ENCODE measurements at places on chromosomes 7 and 10.

- DNase-seq: no peak
Observed at GRCh38 chr10:86077871-86078638, 288.5 kb downstream of the GRID1 start.

- no peak for DNase-seq
Observed at GRCh38 chr10:110772454-110773025, 99.2 kb upstream of the PDCD4 start.

- DNase-seq: no peak
Observed at GRCh38 chr7:107966711-107967110, 36.2 kb downstream of the LAMB1 start.

- DNase-seq: no peak
Observed at GRCh38 chr10:3901370-3901769, 116.4 kb upstream of the KLF6 start.

GRCh38 chr10:32112055-32112454 is 55.8 kb upstream of the KIF5B start:
- DNase-seq: no peak

DNA sequence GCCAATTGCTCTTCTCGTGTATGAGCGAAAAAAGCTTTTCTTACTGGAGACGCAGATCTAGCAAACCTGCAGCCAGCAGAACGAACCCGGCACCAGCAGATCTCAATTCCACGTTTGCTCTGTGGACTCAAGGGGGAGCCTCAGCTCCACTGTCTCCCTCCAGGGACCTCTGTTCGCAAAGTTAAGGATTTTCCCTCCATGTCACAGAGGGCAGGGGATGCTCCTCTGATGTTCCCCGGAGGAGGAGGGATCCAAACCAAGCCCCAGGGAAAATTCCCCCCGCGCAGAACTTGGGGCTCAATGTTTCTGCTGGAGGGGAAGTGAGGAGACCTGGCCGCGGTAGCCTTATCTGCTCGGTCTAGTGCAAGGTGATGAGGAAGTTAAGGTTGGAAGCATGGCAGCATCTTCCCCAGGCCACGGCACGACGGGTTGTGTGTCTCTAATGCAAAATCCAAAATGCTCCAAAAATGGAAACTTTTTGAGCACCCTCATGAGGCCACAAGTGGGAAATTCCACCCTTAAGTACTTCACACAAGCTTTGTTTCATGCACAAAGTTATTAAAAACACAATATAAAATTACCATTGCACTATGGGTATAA is 9.0 kb downstream of the IQCE start:
- DNase-seq: no peak

GRCh38 chr10:83633547-83633946 is 505.8 kb upstream of the GHITM start:
- DNase-seq: no peak

GRCh38 chr7:103877565-103877964 is 111.9 kb downstream of the RELN start:
- DNase-seq: no peak

DNA sequence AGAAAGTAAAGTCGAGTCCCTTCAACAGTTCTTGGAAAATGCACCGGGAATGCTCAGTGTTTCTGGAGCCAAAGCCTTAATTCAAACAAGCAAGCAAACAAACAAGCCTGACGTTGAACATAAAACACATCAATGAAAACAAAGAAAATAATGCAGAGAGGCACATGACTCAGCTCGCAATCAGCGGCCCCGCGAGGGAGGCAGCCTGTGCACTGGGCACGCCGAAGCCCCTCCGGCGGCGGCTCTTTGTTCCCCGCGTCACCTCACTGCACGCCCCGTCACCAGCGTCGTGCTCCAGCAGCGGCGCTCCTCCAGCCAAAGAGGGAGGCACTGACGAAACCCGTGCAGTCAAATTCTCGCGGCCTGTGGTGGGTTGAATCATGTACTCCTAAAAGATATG is 151.5 kb downstream of the DNAJB6 start:
- DNase-seq: no peak

GRCh38 chr10:95445837-95446486 is 115.2 kb downstream of the SORBS1 start:
- no peak for DNase-seq

DNA sequence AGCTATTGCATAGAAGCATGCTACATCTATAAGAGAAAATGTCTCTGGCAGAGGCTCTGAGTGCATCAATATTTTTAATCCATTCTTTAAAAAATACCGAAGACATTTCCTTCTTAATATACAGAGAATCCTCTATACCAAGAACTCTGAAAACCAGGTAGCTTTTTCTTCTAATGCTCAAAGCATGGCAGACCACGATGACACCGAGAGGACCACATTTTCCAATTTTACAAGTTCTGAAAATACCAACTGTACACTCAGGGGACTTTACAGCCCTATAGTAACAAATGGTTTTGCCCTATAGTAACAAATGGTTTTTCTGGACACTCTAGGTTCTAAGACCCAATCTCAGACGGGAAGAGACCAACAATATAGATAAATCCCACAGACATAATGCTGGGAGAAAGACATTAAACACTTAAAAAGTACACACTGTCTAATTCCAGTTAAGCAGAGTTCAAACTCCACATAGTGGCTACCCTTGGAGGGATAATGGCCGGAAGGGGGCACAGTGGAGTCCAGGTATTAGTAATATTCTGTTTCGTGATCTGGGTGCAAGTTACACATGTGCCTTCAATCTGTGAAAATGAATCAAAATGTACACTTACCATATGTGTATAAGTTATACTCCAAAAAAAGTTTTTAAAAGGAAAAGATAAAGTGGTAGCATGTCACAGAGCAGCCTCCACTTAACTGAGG is 26.2 kb downstream of the CCDC6 start:
- DNase-seq: no peak

DNA sequence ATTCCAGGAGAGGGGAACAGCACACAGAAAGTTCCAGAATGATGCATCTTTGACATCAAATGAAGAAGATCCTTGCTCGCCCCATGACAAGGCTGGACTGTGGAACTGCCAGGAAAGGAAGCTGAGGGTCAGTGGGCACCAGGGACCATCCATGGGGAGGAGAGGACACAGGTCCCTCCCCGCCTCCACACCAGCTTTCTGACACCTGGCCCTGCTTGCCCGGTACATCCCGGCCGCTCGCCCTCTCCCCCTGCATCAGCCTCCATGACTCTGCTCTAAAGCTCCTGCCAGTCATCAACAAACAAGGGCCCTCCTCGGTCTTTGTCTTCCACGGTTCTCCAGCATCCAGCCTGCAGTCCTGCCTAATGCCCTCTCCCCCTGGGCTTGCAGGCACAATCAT is 222.3 kb downstream of the GRID1 start:
- no peak for DNase-seq

DNA sequence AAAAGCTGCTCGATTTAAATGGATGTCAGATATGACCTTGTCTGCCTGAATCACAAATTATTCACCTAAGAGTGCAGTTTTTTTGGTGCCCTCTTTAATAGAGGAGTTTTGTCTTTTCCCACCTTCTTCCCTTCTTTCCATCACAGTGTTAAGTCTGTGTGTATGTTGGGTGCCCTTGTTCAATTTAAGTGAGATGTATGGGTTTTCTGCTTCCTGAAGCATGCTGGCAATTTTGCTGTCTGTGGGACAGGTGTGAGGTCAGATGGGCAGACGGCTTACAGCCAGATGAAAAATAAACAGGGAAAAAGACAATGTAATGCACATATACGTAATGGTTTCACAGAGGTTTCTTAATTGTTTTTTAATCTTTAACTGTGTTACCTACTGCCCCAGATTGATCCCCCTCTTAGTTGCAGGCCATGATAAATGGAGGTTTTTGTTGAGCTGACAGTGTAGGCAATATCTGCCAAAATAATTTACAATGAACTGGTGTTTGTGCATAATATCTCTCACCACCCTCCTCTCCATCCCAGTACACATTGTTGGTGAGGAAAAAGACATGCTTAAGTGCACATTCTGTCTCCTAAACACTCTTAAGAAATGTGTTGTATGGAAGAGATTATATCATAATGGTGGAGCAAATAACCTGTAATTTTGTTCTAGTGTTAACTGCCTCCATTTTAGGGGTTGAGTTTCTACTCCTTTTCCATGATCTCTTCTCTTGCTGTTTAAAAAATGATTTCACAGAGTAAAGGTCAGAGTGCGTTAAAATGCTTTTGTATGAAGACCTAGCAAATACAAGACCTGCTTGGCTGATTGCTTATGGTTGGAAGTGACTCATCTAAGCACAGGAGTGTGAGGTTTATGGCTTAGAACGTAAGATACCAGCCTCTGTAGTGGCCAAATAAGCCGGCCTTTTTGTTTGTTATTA is 123.9 kb downstream of the LRRC4 start:
- no peak for DNase-seq

DNA sequence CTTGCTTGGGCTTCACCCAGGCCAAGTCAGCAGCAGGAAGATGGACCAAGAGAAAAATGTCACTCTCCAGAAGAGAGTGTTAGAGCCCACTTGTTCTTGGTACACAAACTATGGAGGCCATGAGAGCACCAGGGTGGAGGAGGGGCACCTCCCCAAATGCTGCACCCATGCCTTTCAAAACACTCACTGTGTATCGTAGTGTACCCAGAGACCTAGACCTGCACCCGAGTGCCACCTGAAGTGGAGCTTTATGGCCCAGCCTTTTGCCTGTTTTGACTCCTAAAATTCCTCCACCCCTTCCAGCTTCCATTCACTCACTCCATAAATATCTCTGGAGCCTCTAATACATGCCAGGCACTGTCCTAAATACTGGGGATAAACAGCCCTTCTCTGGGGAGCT is 5.0 kb downstream of the SFTPD start:
- DNase-seq: no peak

- DNase-seq: no peak
Observed at GRCh38 chr10:128855618-128856428, 611.2 kb upstream of the MGMT start.

DNA sequence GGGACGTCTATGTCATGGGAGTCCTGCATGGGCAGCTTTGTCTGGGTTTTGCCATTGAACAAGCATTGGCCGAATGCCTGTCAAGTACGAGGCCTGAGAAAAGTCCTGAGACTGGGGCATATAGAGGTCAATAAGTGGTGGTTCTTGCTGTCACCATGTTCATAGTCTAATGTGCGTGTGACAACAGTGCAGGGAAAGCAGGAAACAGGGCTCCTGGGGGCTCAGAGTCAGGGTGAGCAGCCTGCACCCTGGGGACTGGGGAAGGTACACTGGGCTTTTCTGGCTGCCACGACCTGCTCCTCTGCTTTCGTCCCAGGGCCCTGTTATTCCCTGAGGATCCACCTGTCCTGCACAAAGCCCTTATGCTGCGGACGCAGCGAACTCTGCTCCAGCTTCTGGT is 21.3 kb downstream of the FAM241B start:
- no peak for DNase-seq

GRCh38 chr10:484925-485661 is 204.4 kb downstream of the DIP2C start:
- no peak for DNase-seq

- DNase-seq: no peak
Observed at GRCh38 chr7:32415519-32415918, 74.7 kb downstream of the LSM5 start.

DNA sequence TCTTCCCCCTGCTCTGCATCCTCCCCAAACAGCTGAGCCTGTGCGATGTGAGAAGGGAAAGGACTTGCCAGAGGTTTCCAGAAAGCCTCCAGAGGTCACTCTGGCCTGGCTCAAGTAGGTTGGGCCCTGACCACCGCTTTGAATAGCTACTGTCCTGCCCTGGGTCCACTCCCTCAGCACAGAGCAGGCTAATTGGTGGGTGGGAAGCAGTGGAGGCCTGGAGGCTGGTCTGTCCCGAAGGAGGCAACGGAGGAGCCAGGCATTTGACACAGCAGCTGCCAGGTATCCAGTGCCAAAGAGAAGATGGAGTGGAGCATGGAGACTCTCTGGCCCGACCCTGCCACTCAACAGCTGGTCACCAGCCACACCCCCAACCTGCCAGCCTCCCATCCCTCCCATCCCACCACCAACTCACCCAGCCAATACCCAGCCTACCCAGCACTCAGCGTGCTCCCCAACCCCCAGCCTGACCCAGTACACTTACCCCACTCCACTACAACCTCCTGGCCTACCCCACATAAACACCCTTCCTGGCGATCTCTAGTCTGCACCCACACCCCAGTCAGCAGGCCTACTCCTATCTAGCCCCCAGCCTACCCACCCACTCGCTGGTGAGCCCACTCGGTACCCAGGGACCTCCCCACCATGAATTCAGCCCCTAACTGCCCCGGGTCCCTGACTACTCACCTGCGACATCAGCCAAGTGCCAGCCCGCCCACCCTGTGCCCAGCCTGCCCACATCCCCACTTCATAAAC is 64.6 kb upstream of the COL13A1 start:
- DNase-seq: no peak

DNA sequence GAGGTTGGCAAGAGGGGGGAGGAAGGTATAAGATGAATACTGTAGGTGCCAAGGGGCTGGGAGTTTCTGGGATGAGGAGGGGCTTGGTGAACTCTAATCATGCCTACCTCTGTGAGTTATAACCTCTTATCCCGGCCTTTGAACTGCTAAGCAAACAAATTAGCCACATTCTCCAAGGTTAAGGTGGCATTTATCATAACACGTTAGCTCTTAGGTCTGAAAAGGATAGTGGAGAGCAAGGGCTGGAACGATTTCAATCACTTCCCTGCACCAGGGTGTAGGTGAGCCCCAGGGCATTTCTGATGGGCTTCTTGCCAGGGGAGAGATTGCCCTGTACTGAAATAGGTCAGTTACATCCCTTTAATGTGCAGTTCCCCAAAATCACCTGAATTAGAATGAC is 28.6 kb upstream of the DMBT1 start:
- DNase-seq: no peak

DNA sequence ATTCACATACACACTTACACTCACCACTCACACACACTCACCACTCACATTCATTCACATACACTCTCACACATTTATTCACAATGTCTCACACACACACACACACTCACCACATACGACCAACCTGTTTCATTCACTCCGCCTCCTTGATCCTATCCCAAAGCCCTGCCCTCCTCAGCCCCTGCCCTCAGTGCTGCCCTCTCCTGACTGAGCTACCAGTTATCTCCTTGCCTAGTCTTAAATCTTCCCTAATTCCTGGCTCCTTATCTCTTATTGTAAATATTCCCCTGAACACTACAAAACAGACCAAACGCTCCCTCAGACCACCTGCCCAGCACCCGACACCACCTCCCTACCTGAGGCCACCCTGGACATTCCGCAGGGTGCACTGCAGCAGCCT is 26.1 kb upstream of the C10orf120 start:
- no peak for DNase-seq

DNA sequence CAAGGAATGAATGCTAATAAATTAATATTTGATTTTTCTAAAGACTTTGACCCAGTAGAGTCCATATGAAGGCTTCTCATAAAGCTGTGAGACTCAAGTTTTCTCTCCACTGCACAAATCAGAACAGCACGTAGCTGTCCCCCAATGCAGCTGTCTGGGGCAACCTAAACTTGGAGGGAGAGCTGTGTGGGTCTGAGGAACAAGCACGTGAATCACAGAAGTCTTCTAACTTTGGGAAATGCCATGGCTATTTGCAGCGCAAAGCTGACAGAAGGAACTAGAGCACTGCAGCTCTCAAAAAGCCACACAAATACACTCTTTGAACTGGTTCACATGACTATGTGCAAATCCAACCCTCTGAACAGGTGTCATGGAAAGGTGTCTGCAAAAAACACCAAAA is 47.9 kb downstream of the COL1A2 start:
- no peak for DNase-seq
